Cardiac fibroblast (primary cell): ENCODE measurements at places on chromosomes 4 and X.

GRCh38 chr4:173214661-173215060 is 46.0 kb downstream of the GALNT7 start:
- peak; percentile 50 for DNase-seq

DNA sequence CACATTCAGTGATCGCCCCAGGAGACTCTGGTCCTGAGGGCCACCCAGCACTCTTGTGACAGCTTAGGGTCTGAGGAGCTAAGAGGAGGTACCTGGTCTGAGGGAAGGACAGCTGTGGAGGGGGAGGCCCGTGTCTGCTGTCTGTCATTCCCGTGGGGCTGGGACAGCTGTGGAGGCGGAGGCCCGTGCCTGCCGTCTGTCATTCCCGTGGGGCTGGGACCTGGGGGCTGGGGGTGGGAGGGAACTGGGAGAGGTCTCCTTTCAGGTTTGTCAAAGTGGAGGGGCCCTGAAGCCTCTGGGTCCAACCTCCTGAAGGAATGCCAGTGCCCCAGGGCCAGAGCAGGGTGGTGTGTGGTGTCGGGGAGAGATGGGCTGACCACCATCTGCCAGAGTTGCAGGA is 45.0 kb upstream of the ADRA2C start:
- no peak for DNase-seq

DNA sequence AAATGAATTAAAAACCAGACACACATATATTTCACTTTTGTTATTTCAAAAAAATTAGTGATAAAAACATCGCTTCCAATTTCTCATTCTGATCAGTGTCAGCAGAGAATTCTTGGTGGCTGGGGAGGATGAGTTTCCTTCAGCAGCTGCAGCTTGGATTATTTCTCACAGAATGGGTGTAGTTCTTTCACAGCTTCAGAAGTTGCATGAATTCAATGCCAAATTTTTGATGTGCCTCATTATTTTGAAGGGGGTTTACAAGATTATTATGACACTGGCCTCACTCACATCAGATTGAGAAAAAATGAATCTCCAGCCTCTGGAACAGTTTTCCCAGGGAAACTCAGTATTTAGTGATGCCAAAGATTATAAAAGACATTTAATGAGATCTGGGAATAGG is 184.9 kb upstream of the WDFY3 start:
- DNase-seq, result no peak

DNA sequence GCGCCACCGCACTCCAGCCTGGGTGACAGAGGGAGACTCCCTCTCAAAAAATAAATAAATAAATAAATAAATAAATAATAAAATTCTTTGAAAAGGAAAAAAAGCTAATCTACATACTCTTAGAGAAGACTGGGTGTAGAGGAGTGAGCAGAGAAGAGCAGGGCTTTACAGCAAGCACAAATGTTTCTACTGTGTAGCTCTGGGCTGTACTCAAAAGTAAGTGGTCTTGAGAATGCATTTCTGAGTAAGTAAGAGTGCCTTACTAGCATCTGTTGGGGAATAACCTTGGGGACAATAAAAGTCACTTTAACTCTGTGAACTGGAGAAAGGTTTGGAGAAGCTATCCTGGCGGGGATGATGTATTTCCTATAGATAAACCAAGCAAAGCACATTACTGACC is 185.8 kb downstream of the WDFY3 start:
- DNase-seq, result no peak

GRCh38 chr4:153564630-153565525 is 98.7 kb downstream of the TMEM131L start:
- peak; percentile 40 for DNase-seq

DNA sequence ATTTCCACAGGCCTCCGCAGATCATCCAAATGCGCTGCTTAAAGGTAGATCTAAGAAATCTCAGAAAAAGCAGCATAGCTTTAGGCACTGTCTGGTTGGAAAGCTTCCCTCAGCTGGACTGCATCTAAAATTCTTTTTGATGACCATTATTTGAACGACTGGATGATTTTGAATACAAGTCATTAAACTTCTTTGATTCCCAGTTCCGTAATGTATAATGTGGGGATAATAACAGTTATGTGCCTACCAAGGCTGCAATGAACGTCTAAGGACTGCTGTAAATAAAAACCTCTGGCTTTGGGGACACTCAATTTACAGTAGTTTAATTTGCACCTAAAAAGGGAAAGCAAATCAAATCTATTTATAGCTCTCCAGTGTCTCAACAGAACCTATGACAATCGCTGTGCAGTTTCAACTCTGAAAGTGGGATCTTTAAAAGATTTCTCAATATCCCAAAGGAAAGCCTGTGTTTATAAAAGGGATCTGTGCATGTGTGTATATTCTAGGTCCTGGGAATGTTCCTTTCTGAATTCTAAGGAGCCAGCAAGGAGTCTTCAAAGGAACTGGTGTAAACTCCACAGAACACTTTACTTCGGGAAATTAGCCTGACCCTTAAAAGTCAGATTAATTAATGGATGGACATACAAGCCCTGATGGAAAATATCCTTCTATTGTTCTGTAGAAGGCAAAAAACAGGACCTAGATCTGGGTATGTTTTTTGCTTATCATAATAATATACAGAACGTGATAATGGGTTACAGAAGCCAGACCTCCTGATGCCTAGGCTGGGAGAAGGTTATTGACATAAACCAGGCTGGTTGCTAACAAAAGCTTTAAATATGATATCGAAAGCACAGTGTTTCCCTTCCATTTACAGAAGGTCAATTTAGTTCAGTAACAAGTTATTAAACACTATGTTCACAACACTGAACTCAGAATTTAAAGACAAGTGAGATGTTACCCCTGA is 53.4 kb downstream of the AFAP1 start:
- peak; percentile 29 for DNase-seq

DNA sequence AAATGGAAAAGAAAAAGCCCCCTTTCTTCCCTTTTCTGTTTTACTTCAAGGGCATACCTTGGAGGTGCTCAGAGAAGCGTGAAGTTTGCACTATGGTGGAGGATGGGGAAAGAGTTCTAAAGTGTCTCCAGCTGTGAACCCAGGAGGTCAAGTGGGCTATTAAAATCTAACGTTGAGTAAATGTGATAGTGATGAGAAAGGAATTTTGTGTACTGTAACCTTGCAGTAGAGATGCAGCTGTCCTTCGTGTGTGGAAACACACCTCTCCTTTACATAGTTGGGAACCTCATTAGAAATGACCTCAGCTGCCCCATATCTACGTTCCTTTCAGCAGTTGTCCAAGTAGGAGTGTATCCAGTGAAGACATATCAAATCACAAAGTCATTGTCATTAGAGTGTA is 26.5 kb downstream of the ADH5 start:
- DNase-seq, result no peak

GRCh38 chrX:21929209-21929608 is 11.3 kb upstream of the SMS start:
- DNase-seq, result no peak

DNA sequence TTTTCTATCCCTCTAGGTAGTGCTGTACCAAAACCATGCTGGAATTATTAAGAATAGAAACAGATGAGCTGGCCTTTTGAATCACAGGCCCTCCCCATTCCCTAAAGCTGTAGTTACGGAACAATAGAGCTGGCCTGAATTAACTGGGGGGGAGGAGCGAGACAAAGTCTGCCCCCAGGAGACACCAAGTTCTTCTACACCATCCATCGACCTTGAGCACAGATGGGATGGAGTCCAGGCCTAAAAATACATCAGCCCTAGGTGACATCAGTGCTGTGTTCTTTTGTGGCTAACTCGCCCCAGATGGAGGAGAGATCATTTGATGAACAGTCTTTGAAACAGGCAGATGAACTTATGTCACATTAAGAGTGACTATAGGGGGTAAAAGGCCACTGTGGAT is 49.6 kb downstream of the LHFPL1 start:
- peak; percentile 17 for DNase-seq

- peak; percentile 21 for DNase-seq
Observed at GRCh38 chr4:73608689-73609594, 11.3 kb downstream of the RASSF6 start.

DNA sequence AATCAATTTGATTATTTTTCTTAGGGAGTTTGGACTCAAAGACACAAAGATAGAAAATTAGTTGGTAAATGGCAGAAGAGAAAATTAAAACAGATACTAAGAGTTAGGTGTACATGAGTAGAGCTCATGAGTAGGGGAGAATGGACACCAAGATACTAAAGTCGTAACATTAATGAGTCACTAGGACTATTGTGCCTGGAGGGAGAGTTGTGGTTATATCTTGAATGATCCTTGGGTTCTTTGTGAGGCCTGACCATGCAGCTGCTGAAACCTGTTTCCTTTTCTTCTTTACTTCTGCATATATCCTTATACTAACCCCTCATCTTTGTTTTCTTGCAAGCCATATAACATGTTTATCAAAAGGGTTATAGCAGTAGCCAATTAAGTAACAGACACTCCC is 532.8 kb downstream of the RPA4 start:
- no peak for DNase-seq

- DNase-seq, result no peak
Observed at GRCh38 chr4:81839347-81840042, 367.8 kb upstream of the RASGEF1B start.

DNA sequence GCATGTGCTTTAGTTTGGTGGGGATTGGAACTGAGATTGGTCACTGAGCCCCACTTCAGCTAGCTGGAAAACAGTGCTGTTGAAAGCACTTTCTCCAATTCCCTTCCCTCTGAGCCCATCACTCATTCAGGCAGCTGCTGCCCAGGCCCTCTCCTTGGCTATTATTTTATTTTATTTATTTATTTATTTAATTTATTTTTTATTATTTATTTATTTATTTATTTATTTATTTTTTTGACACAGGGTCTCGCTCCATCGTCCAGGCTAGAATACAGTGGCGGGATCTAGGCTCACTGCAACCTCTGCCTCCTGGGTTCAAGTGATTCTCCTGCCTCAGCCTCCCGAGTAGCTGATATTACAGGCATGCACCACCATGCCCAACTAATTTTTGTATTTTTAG is 51.8 kb upstream of the RBPJ start:
- DNase-seq, result no peak

DNA sequence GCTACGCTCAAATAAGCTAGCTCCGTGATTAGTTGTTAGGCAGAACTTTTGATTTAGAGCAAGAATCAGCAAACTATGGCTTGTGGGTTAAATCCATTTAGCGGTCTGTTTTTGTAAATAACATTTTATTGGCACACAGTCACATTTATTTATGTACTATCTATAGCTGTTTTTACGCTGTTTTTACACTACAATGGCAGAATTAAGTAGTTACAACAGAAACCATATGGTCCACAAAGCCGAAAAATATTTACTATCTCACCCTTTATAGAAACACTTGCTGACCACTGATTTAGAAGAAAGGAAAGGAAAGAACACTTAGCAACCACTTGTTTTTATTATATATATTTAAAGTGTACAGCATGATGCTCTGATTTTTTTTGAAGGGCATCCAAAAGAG is 41.1 kb downstream of the THOC2 start:
- no peak for DNase-seq

GRCh38 chr4:14924076-14924811 is 78.0 kb upstream of the CPEB2 start:
- DNase-seq, result no peak

GRCh38 chr4:22490718-22491315 is 25.0 kb downstream of the ADGRA3 start:
- no peak for DNase-seq

GRCh38 chrX:19750783-19751467 is 136.5 kb downstream of the SH3KBP1 start:
- DNase-seq, result no peak

GRCh38 chr4:5526080-5526846 is 182.1 kb downstream of the EVC2 start:
- no peak for DNase-seq

- no peak for DNase-seq
Observed at GRCh38 chr4:15953625-15954024, 9.3 kb downstream of the FGFBP2 start.

DNA sequence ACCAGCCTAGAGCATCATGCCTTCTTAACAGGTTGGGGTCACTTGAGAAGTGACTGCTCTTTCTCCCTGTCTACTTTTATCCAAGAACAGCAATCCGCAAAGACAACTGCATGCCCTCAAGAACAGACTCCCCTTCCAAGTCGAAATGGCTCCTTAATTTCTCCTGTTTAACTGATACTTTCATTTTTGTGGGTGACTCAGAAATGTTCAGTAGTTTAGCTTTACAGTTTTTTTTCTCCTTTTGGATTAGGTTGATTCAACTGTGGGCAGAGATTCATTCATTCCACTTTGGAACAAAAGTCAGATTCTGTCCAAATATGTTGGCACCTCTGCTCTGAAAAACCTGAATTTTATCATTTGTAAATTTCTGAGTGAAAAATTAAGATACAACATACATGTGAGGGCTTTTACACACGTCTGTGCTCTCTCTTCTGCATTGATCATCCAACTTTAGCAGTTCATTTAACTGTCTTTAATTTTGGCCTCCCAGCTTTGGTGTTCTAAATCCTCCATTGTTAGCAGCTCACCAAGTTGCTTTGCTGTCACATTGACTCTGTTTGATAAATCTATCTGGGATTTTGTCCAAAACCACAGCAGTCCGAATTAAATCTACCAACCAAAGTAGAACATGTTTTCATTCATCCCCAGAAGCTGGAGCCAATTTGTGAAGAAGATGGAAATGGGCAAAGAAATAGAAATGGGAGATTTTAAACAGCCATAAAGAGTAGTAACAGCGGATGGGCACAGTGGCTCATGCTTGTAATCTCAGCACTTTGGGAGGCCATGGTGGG is 50.0 kb downstream of the HOPX start:
- DNase-seq, result no peak

DNA sequence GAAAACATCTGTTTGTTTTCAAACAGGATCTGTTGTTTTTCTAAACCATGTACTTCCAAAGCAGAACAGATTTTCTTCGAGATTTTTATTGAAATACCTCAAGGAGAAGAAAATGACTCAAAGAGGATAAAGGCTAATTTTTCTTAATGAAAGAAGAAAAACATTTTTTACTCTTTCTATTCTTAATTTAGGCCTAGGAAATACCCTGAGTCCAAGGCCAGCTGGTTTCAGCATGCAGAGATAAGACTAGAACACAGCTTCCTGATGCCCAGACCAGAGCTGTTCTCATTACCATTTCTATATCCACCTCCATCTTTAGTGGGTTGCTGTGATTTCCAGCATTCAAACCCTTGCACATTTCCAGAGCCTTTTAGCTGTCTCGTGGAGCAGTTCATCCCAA is 18.3 kb downstream of the GAB1 start:
- peak; percentile 32 for DNase-seq

GRCh38 chr4:23232987-23233386 is 540.2 kb downstream of the GBA3 start:
- peak; percentile 2 for DNase-seq

DNA sequence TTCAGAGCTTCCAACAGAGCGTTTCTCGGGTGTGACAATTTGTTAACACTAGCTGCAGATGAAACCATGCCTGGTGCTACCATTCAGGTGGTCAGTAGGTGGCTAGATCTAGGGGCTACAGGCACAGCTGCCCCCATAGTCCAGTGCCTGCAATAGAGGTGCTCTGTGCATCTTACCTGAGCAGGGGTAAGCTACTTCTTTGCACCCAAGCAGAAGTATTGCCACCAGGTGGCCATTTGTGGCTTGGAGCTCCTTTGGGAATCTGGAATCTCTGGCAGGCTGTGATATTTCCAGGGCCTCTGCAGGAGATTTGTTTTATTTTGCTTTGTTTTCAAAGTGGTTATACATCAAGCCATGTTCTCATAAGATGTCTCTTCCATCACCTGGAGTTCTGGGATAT is 170.7 kb upstream of the PUDP start:
- DNase-seq, result no peak

GRCh38 chr4:144113546-144113945 is 27.0 kb downstream of the GYPA start:
- DNase-seq, result no peak

GRCh38 chr4:8581094-8581861 is 1.1 kb downstream of the GPR78 start:
- DNase-seq, result no peak
